ENCODE measurements at places on chromosomes 16 and 17.

GRCh38 chr17:45265821-45266220 lies 3.9 kb upstream of the SPATA32 start:
- no peak for DNase-seq

- DNase-seq = no peak
Measured at GRCh38 chr16:71626018-71626857, at the start of gene MARVELD3. Gene MARVELD3 (plus strand): TSS chr16:71626184. CDS start chr16:71626230, 46 bp downstream.

GRCh38 chr17:77279448-77280303 lies 138.9 kb downstream of the SEC14L1 start:
- no peak for DNase-seq

GRCh38 chr16:12356632-12357340 lies 380.3 kb downstream of the SNX29 start:
- DNase-seq = no peak

DNA sequence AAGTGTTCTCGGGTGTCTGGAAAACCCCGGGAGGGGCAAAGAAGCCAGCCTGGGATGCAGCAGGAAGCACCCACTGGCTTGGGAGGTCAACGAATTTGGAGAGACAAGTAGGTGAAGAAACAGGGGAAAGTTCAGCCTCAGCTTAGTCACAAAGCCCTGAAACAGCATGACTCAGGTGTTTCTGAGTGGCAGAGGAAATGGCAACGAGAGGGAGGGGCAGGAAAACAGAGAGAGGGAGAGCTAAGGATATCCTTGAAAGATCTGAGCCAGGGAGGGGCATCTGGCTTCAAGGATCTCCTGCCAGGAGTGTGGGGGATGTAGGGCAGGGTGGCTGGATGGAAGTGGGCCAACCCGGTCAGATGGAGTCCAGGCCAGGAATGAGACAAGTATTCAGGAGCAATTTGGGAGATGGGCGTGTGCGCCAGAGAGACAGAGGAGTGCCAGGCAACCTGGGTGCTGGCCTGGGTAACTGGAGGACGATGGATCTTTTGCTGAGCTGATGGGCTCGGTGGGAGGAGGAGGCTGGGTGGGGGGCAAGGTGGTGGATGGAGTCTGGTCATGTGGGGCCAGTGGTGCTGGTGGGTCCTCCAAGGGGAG lies 27.2 kb downstream of the ABCC3 start:
- DNase-seq = no peak

DNA sequence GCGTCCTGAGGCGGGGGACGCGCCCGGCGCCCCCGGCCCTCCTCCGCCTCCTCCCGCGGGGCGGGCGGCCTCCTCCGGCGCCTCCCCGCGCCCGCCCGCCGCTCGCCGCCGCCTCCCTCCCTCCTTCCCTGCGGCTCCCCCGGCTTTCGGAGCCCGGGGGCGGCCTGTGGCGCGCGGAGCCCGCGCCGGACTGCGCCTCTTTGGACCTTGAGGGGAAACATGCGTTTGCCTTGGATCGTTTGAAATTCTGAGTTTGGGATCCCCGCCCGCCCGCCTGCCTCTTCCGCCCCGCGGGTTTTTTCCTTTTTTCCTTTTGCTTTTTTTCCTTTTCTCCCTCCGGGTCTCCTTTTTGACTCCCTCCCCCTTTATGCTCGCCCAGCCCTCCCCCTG lies 390 bp downstream of the ZNRF1 start:
- DNase-seq = no peak

GRCh38 chr17:73949903-73950592 lies 253.4 kb upstream of the RPL38 start:
- no peak for DNase-seq

GRCh38 chr17:47665655-47666054 lies 15.9 kb downstream of the KPNB1 start:
- no peak for DNase-seq

DNA sequence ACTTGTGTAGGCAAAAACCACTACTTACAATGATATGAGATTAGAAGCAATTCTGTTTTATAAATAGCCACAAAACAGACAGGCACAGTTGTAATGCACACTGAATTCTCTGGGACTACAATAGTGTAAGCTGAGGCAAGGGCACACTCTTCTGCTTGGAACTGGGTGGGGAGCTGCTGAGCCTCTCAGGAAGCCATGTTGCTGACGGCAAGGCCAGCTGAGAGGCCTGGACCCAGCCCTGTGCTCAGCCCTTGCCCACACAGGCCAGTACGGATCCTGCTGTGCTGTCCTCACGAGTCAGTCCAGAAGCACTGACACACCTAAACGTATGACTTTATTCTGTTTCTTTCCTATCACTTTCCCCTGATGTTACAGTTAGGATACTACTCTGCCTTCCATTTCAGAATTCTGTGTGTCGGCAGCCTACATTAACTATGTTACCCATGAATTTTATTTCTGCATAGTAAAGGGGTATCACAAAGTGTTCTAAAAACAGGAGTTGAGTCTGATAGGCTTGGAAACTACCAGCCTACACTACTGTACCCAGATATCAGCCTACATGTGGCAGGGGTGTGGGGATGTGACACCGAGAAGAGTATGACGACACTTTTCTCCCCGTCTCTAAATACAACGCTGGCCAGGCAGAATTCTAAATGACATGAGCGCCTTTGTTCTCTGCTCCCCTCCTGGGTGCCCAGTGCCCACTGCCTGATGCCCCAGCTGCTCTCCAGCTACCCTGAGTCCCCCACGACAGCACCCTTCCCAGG lies 41.1 kb upstream of the FAAP100 start:
- DNase-seq = no peak

DNA sequence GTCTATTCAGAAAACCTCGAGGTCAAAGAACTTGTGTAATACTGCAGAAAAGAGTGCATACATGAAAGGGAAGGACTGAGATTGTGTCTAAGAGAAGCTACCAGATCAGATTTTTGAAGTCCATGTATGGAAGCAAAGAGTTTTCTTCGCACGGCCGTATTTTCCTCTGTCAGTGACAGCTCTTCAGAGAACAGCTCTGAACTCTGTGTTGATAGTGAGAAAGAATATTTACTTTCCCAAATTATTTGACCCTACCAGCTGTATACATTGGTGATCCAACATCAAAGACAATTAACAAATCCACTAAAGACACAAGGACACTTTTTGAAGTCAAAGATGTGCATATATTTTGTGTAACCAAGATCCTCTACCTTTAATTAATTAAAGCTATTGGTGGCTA lies 107.8 kb upstream of the PSMD7 start:
- no peak for DNase-seq

DNA sequence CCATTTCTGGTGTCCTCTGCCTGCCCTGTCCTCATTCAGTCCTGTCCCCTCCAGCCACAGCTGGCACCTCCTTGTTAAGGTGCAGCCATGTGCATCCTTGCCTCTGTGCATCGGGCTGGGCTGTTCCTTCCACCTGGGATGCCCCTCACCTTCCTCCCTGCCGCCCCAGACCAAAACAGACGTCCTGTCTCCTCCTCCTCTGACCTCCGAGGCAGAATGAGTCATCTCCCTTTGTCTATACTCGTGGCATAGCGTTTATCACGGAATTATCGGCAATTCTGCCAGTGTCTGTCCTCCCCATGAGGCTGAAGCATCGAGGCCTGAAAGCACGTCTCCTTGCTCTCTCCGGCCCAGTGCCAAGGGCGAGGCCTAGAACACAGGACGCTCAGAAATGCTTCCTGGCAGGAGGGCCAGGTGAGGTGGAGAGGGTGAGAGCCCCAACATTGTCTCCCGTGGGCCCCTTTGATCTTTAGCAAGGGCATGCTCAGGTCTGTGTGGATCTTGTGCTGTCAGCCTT lies 4.6 kb downstream of the RAI1 start:
- no peak for DNase-seq

- DNase-seq = no peak
Measured at GRCh38 chr17:41710472-41711090, 1.6 kb upstream of the GAST start.

DNA sequence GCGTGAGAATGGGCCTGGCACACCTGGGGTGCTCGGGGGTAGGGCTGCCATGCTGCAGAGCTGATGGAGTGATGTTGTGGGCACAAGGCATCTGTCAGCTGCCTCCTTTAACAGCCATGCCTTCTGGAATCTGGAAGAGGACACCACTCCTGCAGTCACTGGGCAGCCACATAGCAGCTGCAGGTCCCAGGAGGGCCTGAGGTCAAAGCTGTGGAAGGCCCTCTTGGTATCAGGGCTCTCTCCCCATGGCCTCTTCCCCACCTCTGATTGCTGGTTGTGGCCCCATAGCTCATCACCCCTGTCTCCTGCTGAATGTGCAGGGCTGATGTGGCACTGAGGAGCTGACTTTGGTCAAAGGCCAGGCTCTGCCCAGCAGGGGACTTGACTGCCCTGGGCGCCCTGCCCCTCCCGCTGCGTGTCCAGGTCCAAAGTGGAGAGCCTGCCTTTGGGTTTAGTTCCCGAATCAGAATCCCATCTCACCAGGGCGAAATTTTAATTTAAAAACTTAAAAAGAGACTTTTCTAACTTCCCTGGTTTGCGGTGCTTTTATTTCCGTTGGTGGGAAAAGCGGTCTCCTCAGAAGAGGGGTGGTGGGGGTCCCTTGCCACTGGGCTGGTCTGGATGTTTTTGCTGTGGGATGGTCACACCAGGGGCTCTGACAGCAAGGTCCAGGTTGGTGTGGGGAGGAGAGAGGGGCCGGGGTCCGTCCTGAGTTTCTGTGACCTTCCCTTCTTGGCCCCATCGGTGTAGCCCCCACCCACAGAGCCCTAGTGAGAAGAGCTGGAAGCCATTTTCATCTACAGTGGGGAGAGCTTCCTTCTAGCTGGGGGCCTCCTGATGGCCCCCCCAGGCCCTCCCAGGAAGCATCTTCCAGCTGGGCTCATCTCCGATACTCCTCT lies 5.9 kb downstream of the UBALD2 start:
- DNase-seq = no peak

- DNase-seq = no peak
Measured at GRCh38 chr16:1428511-1428910, 2.4 kb upstream of the PERCC1 start.

- DNase-seq = no peak
Measured at GRCh38 chr17:68398691-68399637, 58.3 kb downstream of the WIPI1 start.

- DNase-seq = no peak
Measured at GRCh38 chr17:65173284-65173793, 36.2 kb downstream of the RGS9 start.

DNA sequence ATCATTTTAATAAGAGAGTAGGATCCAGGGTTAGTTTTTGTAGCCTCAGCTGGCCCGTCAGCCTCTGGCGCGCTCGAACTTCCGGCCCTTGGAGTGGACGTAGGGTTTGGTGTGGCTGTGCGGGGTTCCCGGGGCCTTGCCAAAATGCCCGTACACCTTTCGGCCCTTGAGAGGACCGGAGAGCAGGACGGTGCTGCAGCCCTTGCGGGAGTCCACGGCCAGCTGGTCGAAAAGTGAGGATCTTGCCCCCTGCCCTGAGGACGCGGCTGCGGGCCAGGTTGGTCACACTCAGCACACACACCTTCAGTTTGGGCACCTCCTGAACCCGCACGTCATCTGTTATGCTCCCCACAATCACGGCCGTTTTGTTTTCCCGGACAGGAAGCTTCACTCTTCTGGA lies 42.2 kb upstream of the CNTNAP4 start:
- no peak for DNase-seq
